Left lobe of liver (tissue), 2 donors: ENCODE measurements at places on chromosomes 4 and X. TPM values are rescaled to one million over a fixed set of nuclear protein-coding genes. Genes with fewer than 3 reads are reported as not detected.

DNA sequence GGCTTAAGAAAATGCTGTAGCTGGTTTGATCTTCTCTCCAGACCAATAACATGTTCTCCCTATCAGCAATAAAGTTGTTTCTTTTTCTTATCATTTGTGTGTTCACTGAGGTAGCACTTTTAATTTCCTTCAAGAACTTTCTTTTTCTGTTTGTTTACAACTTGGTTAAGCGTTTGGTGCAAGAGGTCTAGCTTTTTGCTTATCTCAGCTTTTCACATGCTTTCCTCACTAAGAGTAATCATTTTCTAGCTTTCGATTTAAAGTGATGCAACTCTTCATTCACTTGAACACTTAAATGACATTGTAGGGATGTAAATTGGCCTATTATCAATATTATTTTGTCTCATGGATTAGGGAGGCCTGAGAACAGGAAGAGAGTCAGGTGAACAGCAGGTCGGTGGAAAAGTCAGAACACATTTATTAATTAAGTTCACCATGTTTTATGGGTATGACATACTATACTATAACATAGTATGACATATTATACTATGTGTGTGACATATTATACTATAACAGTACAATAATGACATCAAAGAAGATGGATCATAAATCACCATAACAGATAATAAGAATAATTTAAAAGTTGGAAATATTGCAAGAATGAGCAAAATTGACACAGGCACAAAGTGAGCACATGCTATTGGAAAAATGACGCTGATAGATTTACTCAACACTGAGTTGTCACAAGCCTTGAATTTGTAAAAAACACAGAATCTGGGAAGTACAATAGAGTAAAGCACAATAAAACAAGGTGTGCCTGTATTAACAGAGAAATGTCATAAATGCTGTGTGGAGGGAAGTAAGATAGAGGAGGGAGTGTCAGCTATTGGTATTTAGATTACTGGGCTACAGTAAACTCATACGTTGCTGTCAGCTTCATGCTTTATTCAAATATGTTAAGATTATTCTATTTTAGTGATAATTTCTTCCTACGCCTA is 218.6 kb upstream of the SLC7A11 start:
- no peak for DNase-seq

Gene BCLAF3
- 2.7 TPM for total RNA-seq

- DNase-seq: peak; percentile 43
These were observed 775 bp downstream of the KCTD8 start for GRCh38 chr4:44447563-44448504.

Gene PHOX2B
- not detected for total RNA-seq

Gene FOXP3
- 0.65 TPM for total RNA-seq

DNA sequence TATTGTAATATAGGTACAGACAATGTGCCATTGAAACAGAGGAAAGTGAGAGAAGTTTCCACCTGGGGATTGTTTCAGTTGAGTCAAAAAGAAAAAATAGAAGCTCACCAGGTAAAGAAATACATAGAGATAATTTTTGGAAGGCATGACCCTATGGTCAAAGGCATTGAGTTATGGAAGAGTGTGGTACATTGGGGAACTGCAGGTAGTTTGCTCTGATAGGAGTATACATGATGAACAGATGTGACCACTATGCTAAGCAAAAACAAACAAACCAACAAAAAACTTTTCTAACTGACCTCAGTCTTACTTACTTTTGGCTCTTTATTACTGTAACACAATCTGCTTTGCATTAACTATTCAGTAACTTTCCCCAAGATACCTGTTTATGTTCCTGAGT is 85.9 kb downstream of the UGT8 start:
- no peak for DNase-seq

Gene UCP1
- total RNA-seq: not detected

DNA sequence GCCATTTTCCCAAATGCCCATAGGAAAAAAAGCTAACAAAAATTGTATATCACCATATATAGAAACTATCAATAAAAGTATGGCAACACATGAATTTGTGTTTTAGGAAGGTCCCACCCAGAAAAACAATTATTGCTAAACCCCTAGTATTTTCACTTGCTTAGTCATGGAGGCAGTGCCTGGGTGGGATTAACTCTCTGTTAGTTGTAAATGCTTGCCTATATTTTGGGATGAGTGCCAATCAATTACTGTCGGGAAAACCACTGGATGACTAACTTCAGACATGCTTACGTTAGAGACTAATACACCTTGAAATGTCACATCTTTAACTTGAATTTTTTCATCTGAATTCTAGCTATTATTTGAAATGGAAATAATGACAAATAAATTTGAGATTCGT is 33.9 kb downstream of the TMPRSS11A start:
- no peak for DNase-seq

Gene PPP1R2C
- not detected for total RNA-seq

DNA sequence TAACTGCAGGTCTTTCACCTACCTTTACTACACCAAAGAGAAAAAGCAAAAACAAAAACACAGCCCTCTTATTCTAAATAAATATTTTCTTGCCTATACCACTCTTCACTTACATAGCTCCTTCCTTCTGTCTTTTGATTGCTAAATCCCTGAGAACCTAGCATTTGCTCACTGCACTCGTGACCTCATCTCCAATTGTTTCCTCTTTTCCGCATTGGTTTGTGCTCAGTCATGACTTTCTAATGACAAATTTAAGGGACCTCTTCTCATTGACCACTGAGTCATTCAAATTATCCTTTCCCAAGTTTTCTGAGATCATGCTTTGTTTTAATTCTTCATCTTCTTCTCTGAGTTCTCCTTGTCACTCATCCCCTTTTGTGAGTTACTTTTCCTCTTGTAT is 1697.1 kb downstream of the STIM2 start:
- no peak for DNase-seq

Gene TCEAL5
- not detected for total RNA-seq

DNA sequence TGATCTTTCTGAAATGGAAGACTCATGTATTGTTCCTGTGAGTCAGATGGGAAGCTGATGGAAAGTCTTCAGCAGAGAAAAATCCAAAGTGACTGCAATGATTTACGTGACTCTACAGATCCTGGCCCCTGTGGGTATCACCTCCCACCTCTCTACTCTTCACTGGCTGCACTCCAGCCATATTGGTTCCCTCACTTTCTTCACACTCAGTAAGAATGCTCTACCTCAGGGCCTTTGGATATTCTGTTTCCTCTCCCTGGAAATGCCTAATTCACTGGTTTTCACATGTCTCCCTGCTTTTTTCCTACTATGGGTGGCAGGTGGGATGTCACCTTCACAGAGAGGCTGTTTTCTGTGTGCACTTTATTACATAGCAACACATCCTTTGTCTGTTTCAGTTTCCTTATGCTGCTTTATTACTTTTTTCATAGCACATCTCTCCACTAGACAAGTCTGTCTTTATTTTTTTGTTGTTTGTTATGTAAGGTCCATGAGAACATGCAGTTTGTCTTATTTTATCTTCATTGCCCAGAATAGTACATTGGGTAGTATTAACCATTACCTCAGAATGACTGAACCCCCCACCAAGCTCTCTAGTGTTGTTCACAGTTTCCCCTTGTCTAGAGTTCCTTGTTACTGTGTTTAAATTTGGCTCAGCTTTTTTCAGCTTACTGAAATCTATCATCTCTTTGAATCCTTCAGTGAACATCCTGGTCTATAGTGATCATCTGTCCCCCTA is 57.6 kb upstream of the CLNK start:
- no peak for DNase-seq

Gene FANCB
- total RNA-seq: 0.13 TPM

DNA sequence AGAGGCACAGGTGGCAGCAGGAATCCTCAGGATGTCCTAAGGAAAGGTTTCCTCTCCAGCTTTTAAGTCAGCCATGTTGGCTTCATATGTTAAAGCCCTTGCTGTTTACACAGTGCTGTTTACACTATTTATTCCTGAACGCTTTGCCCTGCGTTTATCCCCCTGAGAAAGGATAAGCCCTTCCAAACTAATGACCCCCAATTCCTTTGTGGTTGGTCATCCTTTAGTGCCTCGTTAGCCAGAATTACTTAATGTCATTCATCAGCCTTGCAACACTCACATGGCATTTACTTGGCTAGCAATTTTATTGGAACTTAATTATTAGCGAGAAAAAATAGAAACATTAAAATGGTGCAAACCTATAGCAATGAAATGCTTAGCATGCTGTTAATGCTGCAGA is 23.8 kb downstream of the VCX2 start:
- DNase-seq: no peak

GRCh38 chrX:97547877-97548578 is 664.3 kb downstream of the RPA4 start:
- DNase-seq: no peak

DNA sequence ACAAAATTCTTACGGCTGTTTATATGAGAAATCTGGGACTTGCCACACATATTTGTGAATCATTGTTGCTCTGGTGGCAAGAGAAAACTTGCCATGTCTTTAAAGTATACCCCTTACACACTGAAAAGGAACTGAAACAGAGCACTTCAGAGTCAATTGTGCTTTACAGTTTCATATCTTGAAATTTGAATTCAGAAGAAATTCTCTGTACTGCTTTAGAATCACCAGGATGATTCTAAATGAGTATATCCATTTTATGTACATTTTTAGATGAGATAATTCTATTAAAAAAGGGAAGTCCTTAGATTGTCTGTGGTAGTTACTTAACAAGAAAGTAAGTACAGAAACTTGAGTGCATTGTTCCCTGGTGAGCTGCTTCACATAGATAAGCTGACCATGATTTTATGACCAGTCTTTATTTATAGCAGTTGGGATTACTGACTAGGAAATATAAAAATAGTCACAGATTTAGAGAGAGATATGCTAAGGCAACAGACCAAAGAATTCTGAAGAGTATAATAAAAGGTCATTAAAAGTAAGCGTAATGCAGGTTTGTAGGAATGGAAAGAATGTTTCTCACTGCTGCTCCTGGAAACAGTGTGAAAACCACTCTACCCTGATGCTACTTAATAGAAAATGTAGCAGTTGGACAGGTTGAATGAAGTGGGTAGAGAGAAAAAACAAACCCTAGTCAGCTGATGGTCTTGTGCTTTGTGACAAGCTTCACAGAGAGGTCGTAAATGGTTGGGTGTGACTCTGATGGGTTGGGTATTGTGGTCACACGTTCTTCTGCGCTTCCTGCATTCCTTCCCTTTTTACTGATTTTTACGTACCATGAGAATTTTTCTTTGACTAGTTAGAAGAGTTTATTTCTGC is 41.0 kb downstream of the FNIP2 start:
- no peak for DNase-seq

DNA sequence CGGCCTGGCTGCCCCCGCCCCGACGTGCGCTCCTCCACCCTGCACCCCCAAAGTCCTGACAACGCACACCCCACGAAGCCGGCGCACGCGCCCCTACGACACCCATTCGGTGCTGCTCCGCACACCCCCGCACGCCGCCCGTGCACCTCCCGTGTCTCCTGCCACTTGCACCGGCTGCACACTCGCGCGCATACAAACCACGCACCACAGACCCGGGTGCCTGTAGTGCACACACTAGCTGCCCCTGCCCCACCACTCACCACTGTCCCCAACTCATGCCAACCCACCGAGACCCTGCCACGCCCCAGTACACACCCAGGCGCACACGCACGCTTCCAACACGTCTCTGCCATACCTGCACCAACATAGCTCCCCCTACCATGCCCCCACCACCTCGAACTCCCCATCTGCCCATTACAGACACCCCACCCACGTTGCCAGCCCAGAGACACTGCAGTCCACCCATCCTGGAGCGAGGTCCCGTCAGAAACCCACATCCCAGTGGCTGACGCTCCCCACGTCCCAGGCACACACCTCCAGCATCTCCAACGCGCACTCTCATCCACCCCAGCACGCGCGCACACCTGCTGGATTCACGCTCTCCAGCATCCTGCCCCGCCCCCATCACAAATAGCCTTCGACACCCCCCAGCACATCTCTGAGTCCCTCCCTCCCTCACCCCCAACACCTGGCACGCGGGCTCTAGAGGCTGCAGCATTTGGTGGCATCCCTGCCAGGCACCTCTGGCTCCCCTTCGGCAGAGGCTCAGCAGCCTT is 4.2 kb upstream of the DUSP9 start:
- DNase-seq: no peak
